ENCODE measurements at places on chromosomes 6 and 20.

DNA sequence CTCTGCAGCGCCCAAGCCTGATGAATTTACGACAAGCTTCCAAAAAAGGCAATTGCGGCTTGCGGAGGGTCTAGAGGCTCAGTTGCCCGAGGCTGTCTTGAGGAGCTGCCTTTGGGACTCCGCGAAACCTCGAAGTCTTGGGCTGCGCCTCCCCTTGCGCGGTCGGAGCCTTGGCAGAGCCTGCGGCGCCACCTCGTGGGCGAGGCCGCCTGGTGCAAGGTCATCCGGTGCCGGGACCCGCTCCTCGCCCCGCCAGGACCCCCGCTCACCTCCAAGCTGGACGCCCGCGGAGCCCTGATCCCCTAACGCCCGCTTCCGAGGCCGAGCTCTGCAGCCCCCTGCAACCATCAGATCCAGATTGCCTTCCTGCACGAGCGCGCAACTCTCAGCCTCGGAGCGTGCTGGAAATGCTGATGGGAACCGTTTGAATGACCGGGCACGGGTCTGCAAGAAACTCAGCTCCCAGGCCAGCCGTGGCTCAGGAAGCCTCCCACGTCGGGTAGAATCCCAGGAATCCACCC, 14.9 kb upstream of the FAM210B start:
- no peak for DNase-seq

- DNase-seq, result no peak
These were observed 45.2 kb downstream of the KIF16B start for GRCh38 chr20:16528078-16528477.

DNA sequence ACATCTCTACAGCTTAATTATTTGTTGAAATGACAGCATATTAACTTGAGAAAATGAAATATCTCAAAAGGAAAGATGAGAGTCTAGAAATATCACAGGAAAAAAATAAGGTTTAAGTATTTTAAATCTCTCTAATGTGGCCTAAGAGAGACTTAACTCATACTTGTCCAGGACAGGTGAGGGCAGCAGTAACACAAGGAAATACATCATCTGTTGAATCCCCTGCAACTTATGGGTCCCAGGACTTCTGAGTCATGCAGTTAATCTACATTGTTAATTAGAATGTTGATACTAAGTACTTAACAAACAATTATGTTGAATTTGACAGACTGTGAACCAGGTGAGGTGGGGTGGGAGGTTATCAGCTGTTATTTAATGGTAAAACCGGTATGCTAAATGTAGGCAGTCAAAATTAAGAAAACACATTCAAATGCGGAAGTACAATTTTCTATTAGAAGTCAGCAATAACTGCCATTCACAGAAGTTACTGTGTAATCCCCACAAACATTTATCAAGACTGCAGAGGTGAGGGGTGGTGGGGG, 87.9 kb downstream of the CEP57L1 start:
- no peak for DNase-seq

DNA sequence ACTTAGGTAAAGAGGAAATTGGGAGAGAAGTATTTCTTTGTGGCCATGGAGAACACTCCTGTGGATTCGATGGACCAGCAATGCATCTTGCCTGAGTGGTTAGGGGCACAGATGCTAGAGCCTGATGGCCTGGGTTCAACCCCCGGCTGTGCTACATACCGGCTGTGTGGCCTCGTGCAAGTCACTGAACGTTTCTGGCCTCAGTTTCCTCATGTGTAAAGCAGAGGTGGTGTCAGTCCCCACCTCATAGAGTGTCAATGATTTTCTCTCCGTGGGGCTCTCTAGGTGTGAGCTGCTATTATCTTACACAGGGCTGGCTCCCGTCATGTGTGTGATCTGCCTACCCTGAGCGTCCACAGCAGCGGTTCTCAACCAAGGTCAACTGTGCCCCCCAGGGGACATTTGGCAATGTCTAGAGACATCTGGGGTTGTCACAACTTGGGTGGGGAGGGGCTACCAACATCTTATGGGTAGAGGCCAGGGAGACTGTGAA, 50.0 kb upstream of the PTPN1 start:
- no peak for DNase-seq

DNA sequence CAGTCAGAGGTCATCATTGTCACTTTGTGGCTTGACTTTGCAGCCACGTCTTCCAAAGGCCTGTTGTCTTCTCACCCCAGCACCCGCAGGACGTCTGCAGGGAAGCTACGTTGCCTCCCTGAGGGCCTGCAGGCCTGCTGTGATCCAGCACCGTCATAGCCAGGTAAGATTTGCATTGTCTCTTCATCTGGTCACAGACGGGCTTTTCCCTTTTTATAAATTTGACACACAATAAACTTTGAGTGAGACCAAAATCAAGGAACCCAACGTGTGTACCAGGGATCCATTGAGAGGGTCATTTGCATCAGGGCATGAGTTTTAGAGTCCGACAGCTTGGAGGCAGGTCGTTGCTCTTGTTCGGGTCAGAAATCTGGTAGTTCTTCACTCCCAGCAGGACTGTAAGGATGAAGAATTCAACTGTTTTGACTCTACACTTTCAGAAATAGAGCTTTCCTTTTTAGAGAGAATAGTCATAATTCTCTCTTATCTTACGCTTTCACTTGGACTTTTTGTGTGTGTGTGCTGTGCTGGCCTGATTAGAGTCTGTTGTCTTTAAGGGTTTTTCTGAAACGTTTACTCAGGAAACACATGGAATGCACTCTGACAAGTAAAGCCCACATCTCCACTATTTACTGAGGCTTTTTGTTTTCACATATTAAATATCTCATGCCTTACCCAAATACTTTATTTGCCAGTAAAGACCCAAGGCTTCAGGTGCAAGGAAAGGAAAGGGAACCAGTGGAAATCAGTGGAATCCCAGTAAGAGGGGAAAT, 177.2 kb upstream of the TAB2 start:
- no peak for DNase-seq

DNA sequence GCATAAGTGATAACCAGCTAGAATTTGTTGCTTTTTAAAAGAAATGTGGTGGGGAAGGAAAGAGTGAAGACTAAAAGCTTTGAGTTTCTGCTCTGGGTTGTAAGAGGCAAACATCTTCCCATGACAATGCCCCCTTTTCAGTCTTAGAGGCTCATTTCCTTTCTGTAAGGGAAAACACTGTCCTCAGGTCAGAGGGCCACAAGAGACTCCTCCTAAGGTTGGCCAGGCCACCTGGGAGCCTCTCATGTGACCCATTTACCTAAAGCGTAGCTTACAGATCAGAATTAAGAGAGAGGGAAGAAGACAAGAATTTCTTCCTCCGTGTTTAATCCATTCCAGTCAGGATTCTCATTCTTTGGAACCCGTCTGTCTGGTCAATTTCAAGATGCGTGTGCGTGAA, 220.4 kb upstream of the HEY2 start:
- no peak for DNase-seq

GRCh38 chr20:44644667-44645131, 6.8 kb downstream of the ADA start:
- DNase-seq, result no peak

GRCh38 chr20:49814057-49814694, 1.5 kb downstream of the SLC9A8 start:
- DNase-seq, result no peak

Data from activated CD8-positive, alpha-beta memory T cell treated with anti-CD3 and anti-CD28 coated beads for 4 hours (primary cell).